ENCODE measurements at places on chromosomes 3 and 15.
A peak's percentile ranks its signal among the peaks of the same experiment; 100 is the strongest.

- DNase-seq: no peak
Observed at GRCh38 chr15:52378746-52379394, 83.3 kb upstream of the MYO5C start.

GRCh38 chr15:45653702-45654424, 19.0 kb downstream of the SQOR start:
- no peak for DNase-seq

DNA sequence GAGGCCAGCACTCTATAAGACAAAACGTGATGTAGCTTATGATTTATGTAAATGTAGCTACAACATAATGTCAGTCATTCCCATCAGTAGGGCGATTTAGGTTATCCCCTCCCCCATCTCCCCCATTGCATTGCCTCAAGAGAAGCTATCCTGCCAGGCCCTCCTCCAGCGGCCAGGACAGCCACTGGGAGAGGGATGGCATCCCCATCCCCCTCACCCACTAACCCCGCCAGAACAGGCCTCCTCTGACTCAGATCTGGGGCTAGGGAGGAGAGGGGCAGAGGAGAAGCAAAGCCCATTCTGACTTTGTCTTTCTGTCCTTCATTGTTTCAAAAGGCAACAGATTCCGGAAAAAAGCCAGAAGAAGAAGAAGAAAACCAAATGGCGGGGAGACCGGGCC, 32.6 kb upstream of the ESYT3 start:
- no peak for DNase-seq

GRCh38 chr3:45741742-45742460, 52.7 kb downstream of the SACM1L start:
- no peak for DNase-seq

GRCh38 chr15:40886586-40886985, 7.7 kb upstream of the VPS18 start:
- DNase-seq: no peak

- DNase-seq: no peak
Observed at GRCh38 chr15:88391006-88391405, 76.2 kb downstream of the MRPL46 start.

DNA sequence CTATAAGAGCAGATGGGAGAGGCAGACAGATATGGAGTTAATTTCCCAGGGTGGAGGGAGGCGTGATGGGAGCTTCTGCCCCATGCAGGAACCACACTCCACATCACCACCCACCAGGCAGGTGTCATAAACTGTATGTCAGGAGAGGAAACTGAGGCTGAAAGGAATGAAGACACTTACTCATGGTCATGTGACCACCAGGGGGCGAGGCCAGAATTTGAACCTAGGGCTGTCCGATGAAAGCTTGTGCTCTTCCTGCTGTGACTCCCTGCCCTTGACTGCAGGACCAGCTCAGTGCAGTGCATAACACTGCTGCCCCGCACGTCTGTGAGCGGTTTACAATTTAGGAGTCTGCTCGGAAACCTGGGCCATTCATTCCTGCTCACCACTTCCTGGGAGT, 28.8 kb downstream of the NUP210 start:
- no peak for DNase-seq

- peak; percentile 8 for DNase-seq
Observed at GRCh38 chr15:36887214-36887961, 213.0 kb downstream of the MEIS2 start.

DNA sequence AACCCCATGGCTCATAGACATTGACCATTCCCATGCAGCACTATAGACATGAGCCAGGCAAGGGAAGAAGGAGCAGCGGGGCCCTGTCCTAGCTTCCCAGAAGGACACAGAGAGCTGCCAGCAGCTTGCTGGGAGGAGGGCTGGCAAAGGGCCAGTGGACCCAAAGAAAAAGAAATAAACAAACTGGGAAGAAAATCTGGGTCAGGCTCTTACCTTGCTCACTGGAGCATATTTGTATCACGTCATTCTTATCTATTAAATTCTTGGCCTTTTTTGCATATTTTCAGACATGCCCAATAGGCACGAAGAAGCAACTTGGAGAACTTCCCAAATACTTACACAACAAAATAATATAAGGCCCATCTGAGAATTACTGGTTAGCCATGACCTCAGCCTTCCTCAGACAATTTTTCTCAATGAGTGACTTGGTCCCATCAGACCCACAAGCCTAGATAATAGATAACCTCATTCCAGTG, 28.4 kb downstream of the RASGRP1 start:
- DNase-seq: peak; percentile 100

DNA sequence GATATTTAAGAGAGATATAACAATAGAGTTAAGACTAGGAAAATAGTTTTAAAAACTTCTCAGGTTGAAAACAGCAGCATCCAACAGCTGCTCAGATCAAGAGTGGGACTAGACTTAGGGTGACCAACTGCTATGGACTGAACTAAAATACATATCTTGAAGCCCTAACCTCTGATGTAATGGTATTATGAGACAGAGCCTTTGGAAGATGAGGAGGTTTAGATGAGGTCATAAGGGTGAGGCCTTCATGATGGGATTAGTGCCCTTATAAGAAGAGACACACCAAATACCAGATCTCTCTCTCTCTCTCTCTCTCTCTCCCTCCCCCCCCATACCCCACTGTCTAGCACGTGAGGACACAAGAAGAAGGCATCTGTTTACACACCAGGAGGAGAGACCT, 37.4 kb upstream of the GALNT15 start:
- DNase-seq: no peak

DNA sequence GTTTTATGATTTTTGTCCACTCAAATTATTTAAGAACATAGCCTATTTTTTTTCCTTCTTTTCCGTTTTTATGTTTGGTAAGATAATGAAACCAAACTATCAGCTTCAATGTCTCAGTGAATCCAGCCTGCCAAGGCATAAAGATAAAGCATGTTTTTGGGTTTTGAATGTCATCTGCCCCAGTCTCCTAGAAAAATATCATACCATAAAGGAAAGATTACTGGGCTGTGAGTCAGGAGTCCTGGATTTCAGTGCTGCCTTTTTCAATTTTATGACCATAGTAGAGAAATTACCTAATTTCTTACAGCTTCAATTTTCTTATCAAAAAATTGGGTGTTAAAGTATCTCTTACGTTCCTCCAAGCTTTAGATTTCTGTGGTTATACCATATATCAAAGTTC, 87.5 kb downstream of the GAP43 start:
- peak; percentile 55 for DNase-seq

DNA sequence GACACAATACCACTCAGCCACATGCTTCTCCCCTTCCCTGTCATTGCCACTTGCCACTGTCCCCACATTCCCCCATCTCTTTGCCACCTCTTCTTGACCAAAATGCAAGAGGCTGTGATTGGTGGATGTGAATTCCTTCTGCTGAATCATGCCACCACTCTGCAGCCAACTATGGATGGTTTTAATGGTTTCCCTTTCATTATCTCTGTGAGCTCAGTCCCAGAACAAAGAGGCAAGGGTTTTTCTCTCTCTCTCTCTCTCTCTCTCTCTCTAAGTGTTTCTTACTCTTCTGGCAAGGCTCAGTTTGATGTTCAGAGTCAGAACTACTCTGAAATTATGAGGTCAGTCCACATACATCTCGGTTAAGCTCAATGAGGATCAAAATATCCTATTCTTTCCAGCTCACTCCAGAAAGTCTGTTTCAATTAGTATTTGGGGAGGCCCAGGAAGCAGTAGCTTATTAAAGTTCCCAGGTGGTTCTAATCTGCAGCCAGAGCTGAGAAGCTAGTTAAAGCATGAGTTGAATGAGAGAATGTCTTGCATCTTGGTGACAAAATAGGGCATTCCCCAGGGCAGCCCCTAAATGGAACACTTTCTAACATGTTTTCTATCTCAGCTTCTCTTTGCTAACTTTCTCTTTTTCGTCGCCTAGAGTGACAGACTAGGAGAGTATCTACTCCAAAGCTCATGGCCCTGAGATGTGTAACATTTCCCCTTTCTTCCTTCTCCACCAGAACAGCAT, 8.5 kb upstream of the ILDR1 start:
- peak; percentile 50 for DNase-seq

- no peak for DNase-seq
Observed at GRCh38 chr3:14765576-14766427, 53.0 kb upstream of the FGD5 start.

DNA sequence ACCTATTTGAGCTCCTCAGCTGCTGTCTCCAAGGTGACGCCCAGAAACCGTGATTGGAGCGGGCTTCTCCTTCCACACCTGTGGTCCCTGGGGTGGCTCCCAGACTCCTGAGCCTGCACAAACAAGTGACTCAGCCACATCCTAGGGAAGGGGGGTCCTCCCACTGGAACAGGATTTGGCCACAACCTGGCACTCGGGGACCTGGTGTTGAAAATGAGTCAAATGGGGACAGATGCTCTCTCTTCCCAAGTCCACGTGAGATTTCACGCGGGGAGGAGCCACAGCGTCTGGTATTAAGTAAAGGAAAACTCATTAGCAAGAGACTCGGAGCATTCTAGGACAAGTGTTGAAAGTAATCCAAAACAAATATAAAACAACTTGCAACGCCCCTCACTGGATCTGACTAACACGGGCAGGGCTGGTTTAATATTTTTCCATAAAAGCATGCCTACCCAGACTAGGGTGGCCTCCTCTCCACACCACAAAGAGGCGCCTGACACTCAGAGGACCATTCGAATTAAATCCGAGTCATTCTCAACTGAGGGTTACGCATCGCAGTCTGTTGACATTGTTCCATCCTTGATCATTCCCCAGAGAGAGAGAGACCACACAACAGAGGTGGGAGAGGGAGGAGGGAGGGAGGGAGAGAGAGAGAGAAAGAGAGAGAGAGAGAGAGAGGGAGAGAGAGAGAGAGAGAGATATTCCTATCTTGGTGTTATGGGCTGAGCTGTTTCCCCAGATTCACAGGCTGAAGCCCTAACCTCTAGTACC, 74.4 kb downstream of the MGLL start:
- DNase-seq: peak; percentile 96
